Endodermal cell (in vitro differentiated cells): ENCODE measurements at places on chromosomes 4 and X. TPM values are rescaled to one million over a fixed set of nuclear protein-coding genes. Genes with fewer than 3 reads are reported as not detected.

- no peak for DNase-seq
Observed at GRCh38 chr4:56688094-56688647, 7.1 kb upstream of the HOPX start.

DNA sequence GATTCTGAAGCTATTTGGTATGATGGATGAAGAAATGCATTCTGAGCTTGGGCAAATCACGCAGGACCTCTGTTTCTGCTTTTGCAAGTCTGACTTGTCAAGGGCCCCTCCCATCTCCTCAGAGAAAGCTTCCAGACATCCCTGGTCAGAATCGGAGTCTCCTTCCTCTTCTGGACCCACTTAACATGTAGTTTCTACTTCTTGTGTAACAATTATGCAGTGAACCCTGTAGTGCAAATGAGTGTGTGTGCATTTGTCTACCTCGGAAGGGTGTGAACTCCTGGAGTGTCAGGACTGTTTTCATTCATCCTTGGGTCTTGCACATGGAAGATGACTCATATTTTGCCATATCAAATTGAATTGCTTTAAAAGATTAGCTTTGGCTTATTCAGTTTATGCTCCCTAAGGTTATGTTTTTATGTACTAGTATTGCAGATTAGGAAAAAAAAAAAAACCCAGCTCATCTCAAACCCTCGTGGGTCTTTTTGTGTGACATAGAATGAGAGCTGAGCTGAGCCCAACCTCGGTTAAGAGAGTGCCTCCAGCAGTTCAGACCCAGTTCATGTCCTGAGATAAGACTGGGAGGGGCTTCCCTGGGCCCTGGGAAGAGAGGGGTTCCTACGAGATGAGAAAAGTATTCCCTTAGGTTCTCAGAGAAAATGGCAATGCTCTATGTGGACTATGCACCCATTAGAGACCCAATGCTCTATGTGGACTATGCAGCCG is 61.1 kb upstream of the RPL34 start:
- DNase-seq, result no peak

GRCh38 chrX:86148594-86148993 is 343 bp downstream of the DACH2 start:
- no peak for DNase-seq

DNA sequence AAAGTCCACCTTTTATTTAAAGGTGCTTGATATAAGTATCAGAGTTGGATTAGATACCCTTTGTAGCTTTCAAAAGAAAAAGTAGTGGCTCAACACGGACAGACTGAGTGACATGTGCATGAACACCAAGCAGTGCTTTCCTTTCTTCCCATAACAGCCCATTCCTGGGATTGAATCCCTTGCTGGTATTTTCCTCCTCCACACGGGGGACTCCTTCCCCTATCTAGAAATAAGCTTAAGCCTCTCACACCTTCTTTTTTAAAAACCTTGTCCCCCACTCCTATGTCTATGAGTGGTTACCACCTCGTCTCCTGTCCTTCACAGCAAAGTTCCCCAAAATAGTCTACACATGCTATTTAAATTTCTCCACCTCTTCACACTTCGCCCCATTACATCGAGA is 5.1 kb downstream of the AP1S2 start:
- peak; percentile 55 for DNase-seq

DNA sequence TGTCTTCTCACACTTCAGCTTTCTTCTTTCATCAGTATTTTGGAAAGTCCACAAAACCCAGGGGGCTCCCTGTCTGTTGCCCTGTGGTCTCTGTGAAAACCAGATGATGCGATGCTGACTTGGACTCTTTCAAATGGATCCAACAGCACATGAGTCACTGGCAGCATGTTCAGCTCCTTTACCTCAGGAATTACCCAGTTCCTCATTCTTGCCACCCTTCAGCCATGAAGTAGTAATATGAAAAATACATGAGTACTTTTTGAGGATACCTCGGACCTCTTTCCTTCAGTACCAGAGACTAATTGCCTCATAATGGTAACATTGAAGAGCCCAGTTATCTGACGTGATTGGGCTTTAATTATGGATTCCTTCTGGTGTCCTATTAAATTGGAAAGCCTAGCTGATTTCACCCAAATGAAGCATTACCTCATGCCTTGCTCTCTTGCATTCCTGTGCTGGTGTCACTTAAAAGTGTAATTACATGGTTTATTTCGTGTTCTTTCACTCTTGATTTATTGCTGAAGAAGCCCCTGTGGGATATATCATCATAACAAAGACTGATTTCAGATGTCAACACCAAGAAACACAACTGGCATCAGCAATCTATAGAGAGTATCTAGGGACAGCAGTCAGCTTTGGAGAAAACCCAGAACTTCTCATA is 63.4 kb downstream of the NFKB1 start:
- no peak for DNase-seq

DNA sequence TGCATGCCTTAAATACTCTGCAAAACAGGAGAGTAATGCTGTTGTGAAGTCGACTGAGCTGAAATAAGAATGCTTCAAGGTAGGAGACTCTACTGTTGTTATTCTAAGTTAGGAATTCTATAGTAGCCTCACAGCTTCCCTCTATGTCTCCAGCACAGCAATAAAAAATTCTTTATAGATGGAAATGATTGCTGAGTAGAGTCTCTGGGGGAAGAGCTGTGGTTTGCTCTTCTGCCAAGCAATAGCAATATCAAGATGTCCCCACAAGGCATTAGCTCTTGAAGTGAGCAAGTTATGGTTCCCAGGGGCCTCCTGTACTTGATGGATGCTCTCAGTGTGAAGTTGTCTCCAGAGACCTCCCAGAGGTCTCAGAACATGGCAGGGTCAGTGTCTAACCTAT is 880.6 kb upstream of the FRG1 start:
- no peak for DNase-seq

DNA sequence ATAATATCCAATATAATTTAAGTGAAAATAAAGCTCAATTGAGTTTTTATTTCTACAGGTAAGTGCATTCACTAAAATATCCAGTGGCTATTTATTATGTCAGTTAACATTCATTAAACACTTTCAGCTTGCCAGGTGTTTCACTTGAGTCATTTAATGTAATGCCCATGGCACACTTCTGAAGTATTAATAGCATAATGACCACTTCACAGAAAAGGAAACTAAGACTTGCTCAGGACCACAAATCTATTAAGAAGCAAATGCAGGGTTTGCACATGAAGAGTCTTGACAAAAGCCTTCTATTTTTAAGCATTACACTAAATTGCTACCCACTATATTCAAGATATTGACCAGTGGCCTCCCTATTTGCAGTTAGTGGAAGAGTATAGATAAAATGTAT is 612.7 kb downstream of the KCTD8 start:
- no peak for DNase-seq

GRCh38 chr4:187354740-187355139 is 631.1 kb upstream of the FAT1 start:
- no peak for DNase-seq

GRCh38 chrX:149830192-149830873 is 48.6 kb downstream of the MAGEA9 start:
- peak; percentile 88 for DNase-seq

DDIT4L gene
- total RNA-seq, result 19.6 to 21.9 TPM (median 19.7 TPM) in 3 replicates

SLC26A1 gene
- 0.75 and 1.0 TPM in 2 replicates for total RNA-seq

NAP1L2 gene
- total RNA-seq, result 6.9 and 8.4 TPM in 2 replicates
